Urinary bladder (tissue), 4 donors: ENCODE measurements at places on chromosomes 4 and X. TPM values are rescaled to one million over a fixed set of nuclear protein-coding genes. Genes with fewer than 3 reads are reported as not detected.

DNA sequence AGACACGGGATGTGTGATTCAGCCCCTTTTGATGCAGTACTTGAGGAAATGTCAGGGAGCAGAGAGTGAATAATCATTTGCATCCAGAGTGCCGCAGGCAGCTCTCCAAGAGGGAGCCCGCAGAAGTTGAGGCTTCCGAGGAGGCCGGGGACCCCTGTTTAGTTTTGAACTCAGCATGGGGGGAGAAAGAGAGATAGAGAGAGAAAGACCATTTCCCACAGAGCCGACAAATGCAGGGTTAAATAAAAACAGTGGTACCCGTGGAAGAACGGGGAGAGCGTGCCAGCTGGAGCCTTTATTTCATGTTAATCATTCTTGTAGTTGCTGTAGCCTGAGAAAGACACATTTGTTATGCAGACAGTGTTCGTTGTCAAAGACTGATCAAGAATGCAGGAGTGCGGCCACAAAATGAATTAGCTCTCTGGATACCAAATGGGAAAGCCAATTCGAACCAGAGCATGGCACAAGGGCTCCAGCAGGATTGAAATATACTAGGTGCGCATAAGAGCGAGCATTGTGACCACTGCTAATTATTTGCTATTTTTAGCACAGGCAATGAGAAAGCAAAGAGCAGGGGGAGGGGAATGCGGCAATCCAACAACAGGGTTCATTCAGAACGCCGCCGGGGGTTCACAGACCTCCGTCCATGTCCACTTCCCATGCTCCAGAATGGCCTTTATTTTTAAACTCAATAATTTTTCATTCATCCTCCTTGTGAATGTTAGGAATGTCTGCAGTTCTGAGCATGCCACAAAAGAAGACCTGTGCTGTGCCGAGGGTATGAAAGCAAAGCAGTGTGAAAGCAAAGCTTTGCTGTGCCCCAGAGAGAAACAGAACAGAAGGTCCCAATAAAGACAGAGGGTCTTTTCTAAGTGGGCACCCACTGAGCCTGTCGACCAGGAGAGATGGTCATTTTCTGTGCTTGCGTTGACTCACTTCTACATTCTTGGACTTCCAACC, 243.9 kb upstream of the VCX3A start:
- DNase-seq = no peak

DNA sequence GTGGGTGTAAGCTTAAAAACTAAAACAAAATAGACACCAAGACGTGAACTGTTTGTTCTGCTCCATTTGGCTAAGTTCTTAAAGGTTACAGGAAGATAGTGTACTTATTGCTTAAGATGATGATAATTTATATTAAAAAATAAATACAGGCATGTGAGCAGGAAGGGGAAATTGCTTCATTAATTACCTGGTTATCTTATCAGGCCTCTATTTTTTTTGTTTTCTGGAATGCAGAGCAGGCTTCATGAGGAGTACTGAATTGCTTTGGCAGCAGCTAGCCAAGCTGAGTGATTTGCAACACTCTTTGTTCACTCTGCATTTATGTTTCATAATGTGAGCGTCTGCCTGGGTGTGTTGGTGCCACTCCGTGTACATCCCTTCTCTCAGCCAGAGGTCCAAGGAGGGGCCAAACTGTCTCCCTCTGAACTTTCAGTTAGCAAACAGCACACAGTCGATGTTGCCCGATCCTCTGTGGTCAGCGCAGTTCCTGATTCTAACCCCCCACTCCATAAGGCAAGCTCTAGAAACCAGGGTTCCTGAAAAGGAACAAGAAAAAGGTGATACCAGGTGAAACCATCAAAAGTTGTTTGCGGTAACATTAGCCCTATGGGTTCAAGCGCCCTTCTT, 348.2 kb downstream of the SPRY1 start:
- DNase-seq = no peak

DNA sequence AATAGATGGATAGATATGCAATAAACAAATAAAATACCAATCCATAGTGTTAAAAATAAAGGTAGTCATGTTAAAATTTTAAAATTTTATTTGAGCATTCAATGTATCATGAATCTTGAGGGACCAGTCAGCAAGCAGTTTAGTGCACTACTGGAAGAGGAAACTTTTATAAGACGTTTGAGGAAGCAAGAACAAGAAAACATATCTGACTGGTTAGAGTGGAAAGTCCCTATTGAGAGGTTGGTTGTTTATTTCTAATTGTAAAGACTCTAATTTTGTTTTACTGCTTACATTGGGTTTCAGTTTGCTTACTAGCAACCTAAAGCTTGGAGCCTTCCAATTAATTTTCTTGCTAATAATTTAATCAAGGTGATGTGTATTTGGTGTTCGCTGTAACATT, 786.2 kb downstream of the RAB28 start:
- no peak for DNase-seq

DNA sequence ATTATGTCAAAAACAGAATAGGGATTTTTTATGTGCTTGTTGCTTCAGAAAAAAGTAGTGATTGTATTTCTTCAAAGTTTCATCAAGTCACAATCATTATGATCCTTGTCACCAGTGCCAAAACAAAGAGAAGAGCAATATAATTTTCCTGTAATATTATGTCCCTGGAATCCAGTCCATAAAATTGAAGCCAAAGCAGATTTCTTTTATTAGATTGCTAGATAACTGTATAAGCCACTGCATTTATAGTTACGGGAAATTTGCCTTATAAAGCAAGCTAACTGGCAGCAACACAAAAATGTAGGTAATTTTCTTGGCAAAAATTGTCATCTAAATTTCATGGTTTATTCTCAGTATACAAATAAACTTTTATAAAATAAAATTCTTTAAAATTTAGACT, 296.1 kb upstream of the ANKRD50 start:
- no peak for DNase-seq

DNA sequence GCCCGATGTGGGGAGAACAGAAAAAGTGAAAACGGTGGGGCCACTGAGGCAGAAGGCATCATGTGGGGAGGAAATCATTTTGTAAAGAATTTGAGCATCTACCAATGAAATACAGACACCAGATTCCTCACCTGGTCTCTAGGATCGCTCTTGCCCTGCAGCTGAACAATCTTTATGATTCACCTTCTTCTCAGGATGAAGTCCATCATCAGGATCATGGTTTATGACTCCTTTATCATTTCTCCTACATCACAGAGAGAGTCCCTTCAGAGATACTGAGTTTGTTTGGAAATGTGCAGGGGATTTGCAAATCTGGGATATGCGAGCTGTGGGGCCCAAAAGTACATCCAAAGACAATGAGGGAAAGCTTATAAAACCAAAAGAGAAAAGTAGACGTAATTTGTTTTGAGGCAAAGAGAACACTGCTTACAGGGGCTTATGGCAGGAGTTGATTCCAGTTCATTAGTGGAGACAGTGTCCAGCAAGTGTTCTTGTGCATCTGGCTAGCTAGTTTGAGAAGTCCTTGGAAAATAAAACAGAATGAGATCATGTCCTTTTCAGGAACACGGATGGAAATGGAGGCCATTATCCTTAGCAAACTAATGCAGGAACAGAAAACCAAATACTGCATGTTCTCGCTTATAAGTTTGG, 15.3 kb upstream of the ANXA5 start:
- no peak for DNase-seq

CXorf65 gene
- total RNA-seq = not detected

GRCh38 chr4:27082776-27083175, 222.1 kb downstream of the STIM2 start:
- no peak for DNase-seq

DNA sequence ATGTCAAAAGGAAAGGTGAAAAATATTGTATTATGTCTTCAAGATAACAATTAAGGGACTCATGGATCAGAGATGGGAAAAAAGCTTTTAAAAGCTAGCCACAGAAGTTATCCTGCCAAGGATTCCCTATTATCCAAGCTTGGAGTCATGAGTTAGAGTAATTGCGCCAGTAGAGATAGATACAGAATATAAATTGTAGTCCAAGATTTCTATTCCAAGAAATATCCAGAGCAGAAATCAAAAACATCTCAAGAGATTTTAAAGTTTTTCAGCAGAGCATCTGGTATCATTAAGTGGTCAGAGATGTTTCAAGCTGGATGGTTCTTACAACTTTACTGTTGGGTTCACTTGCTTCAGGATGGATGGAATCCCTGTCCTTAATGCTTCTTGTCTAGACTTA, 186.7 kb downstream of the PCDH18 start:
- no peak for DNase-seq

DNA sequence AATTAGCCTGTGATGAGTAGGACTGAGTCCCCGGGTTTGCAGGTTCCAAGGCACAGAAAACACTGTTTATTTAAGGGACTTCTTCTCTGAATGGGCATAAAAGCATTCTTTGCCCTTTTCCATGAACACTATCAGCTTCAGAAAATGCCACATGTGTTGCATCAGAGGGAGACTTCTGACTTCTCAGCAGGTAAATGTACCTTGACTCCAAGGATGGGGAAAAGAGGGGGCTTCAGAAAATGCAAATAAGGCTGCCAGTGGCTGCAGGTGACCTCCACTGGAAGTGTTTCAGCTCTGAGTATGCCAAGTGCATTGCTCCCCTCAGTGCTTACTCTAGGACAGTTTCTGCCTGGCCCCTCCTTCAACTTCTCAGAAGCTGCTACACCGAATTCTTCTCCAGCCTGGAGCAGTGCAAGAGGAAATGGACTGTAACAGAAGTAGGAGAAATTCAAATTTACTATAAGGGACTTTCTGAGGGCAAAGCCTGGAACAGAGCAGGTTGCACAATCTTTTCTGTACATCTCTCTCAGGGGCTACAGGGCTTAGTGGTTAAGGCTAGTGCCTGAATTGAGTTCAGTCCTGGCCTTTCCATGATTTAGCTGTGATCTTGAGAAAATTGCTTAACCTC, 233.2 kb downstream of the PTTG2 start:
- no peak for DNase-seq

STATH gene
- total RNA-seq = not detected

GRCh38 chr4:120331486-120332370, 265.1 kb upstream of the MAD2L1 start:
- no peak for DNase-seq

ZNF157 gene
- total RNA-seq = 0.53 TPM

DNA sequence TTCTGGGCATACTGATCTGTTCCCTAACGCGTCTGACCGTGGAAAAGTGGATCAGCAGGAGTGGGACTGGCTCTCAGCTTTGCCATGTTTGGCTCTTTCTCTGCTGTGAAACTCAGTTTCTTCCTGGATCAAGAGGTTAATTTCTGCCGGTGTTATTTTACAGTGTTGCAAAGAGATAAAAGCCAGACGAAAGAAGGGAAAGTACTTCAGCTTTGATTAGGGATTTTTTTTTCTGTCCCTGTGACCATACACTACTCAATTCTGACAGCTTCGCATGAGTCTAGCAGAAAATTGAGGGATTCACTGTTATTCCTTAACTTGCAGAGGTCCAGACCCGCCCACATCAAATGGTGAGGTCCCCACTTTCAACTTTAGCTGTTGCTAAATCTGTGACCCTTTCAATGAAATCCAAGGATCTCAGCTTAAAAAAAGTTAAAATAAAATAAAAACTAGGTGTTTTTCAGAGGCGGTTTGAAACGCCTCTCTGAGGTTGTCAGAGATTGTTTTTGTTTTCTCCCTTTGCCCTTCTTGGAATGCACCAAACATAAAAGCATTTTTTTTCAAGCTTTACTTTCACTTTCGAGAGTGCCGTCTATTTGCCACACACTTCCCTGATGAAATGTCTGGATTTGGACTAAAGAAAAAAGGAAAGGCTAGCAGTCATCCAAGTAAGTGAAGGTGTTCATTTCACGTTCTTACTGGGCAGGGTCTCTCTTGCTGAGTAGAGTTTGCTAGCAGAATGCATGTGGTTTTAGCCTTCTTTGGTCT, at the start of gene TLR3:
Gene TLR3, plus strand, starts transcription at position 576 of the 768 bp plus-strand sequence. CDS start 7,464 bp downstream, outside the sequence.
- DNase-seq = no peak

DNA sequence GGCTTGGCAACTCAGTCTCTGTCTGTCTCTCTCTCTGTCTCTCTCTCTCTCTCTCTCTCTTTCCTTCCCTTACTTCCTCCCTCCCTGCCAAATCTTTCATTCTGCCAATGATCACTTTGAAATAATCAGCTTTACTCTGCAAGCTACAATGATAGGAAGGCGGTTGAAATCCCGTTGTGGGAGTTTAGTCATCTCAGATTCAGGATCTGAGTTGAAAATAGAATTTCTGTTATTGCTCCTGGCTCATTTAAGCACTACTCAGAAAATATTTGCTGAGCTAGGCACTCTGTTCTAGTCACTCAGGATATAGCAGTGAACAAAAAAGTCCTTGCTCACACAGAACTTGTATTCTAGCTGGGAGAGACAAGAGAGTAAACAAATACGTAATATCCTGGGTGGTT, 56.3 kb upstream of the DCTD start:
- DNase-seq = no peak

GRCh38 chr4:132101526-132101925, 1047.6 kb upstream of the PCDH10 start:
- DNase-seq = no peak

DNA sequence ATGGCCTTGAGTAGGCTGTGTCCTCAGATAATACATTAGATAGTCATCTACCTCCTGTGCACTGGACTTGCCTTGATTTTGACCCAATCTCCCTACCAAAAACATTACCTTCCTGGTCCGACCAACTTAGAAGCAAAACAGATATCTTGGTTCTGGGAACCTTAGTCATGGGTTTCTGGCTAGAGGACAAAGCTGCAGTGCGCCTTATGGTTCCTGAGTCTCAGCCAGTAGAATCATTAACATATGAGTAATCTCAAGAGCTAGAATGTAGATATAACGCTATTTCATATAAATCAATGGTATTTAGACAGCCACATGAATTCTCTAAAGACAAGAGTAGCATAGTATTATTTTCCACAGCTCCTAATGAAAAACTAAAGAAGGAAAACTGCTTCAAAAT, 83.1 kb downstream of the GRIA3 start:
- DNase-seq = no peak
